ENCODE measurements at places on chromosomes 1 and 21.

DNA sequence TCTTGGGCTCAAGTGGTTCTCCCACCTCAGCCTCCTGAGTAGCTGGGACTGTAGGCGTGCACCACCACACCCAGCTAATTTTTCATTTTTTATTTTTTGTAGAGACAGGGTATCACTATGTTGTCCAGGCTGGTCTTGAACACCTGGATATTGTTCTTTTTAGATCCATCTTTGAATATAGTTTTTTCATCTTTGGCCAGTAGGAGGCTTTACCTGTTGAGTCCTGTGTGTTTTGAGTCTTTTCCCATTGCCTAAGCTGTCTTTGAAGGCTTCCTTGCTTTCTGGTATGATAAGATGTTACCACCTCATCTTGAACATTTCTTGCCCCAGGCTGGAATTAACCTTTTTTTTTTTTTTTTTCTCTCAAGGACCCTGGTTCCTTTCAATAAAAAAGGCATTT, 387.8 kb upstream of the RUNX1 start:
- no peak for DNase-seq

DNA sequence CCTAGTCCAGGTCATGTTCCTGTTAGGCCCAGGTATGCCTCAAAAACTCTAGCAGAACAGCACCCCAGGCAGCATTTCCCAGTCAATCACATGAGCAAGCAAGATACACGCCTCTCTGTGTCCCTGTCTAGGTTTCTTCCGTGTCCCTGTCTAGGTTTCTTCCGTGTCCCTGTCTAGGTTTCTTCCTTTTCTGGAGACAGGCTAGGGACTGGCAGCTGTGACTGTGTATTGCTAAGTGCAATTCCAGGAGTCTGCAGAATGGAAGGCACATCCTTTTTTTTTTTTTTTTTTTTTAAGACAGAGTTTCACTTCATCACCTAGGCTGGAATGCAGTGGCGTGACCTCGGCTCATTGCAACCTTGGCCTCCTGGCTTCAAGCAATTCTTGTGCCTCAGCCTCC, 77.6 kb downstream of the SETD4 start:
- no peak for DNase-seq

GRCh38 chr1:221800831-221801230, 58.9 kb upstream of the DUSP10 start:
- DNase-seq, result no peak

DNA sequence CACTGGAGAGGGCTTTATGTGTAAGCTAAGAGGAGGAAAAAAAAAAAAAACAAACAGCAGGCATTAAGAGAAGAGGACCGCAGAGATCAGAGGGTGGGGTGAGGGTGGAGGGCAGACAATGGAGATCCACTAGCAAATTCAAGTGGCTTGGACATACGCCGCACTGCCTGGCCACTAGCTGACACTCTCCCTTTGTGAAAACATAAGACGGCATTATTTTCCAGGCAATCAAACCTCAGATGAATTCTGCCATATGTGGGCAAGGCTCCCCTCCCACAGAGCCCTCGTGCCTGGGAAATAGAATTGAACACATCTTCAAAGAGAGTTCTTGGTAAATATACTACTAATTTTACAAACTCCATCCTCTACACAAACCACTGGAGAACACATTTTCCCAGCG, 53.6 kb downstream of the ERG start:
- no peak for DNase-seq

DNA sequence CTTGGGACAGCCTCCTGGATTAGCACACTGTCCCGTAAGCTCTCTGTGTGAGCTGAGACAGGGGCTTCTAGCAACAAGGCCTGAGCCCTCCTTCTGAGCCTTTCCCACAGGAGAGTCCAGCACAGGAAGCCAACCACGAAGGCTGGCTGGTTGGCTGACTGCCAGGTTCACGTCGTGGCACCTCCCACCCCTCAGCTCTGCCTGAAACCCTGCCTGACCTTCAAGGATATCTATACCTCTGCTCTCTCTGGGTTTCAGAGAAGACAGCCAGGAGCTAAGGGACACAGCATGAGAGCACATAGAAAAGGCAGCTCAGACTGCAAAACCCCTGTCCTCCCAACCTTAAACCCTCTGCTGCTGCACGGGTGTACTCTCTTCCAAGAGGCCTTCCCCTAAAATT, 13.9 kb downstream of the DLGAP3 start:
- DNase-seq, result no peak

DNA sequence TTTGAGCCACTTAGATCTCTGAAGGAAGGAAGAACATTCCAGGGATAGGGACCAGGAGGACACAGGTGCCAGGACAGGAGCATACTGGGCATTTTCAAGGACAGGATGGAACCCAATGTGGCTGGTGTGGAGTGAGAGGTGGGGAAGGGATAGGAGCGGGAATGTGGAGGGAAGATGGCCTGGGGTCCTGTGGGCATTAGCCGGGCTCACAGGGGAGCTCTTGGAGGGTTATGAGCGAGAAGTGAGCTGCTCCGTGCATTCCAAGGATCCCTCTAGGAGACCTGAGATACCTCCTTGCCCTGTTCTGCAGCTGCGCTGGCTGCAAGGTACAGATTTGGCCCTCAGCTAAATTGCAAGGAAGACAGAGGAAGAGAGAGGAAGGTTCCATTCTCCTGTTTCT, 87.5 kb downstream of the IER5 start:
- no peak for DNase-seq

GRCh38 chr1:6450943-6451373, 15.0 kb downstream of the TNFRSF25 start:
- DNase-seq, result no peak

GRCh38 chr1:2192031-2192995, 2.3 kb downstream of the FAAP20 start:
- no peak for DNase-seq

GRCh38 chr1:205456868-205457745, 1.3 kb upstream of the BLACAT1 start:
- DNase-seq, result no peak

- DNase-seq, result no peak
These were observed 328 bp downstream of the MYCL start for GRCh38 chr1:39901464-39901713.

GRCh38 chr1:205004351-205004750, 38.7 kb upstream of the CNTN2 start:
- no peak for DNase-seq

GRCh38 chr1:200328379-200328778, 81.5 kb downstream of the ZNF281 start:
- DNase-seq, result no peak

DNA sequence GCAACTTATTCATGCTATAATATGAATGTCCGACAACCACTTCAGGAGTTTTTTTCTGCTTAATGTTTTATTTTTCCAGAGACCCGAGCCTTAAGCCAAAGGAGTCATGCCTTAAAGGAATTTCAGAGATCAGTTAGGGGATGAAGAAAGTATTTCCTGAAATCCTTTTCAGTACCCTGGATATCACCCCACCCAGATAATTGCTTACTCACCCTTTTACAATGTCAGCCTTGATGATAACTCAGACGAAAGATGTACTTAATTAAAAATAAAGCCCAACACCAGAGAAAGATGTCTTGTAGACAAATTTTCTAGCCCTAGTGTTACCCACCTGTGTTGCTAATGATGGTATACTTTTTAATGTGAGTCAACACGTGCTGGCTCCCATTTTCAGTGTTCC, 124.1 kb downstream of the XCL2 start:
- DNase-seq, result no peak

GRCh38 chr1:1529321-1529720, 11.1 kb downstream of the TMEM240 start:
- no peak for DNase-seq
